ENCODE measurements at places on chromosomes 3 and 15. TPM values are rescaled to one million over a fixed set of nuclear protein-coding genes. Genes with fewer than 3 reads are reported as not detected.

DNA sequence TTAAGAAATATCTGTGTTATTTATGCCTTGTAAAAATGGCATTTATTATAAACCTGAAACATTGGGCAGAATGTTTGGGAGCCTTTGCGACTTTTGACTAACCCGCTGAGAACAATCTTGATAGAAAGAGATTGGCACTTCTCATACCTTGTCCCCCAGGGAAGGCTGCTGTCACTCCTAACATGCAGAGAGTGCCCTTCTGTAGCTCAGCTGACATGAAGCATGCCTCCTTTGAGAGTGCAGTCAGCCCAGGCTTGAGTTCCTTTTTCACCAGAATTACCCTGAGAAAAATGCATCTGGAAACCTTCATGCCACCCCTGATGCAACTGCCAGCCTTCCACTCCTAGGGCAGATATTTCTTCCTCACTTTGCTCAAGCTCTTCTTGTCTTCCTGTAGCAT is 569.2 kb upstream of the ARPP21 start:
- no peak for DNase-seq

Gene PLA2G4E
- not detected for total RNA-seq

Gene HGD
- total RNA-seq: 1.1 TPM

Gene CEMIP
- 0.53 TPM for total RNA-seq

Gene FANCD2OS
- not detected for total RNA-seq

- no peak for DNase-seq
Measured at GRCh38 chr3:54858093-54858785, 69.6 kb downstream of the LRTM1 start.

Gene RETNLB
- not detected for total RNA-seq

Gene OXTR
- 4.8 TPM for total RNA-seq

DNA sequence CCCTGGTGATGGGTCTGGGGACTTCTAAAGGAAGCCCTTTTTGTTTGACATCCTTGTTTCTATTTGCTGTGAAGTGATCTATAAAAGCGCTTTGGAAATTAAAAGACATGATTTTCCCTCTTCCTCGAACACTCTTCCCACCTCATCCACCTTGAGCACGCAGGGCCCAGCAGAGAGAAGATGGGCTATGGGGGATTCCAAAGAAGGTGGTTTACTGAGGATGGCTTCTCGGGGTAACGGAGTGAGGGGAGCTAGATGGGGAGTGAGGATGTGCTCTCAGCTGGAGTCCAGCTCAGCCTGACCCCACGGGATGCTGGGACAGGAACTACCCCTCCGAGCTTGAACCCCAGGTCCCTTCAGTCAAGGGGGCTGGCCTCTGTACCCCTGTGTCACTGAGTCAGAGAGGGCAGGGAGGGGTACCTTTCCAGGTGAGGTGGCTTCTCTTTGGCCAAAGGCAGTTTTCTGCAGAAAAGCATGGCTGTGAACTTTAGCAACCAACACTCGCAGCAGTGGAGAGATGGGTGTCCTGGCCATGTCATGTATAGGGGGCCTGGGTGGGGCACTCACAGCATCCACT is 180.7 kb upstream of the SMAD3 start:
- no peak for DNase-seq

DNA sequence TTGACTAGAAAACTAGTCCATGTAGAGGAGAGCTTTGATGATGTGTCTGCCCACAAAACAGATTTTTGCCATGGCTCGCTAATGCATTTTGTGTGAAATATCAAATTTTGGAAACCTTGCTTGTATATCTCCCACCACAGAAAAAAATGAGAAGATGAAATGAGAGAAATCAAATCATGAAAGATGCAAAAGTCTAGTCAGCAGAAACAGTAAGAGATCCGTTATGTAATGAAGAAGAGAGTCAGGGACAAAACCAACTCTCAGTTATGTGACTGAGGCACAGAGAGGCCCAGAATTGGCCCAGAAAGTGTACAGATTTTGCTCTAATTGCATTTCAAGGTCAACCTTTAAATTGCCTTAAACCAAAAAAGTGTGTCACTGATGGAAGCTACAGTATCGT is 107.0 kb downstream of the FILIP1L start:
- no peak for DNase-seq

DNA sequence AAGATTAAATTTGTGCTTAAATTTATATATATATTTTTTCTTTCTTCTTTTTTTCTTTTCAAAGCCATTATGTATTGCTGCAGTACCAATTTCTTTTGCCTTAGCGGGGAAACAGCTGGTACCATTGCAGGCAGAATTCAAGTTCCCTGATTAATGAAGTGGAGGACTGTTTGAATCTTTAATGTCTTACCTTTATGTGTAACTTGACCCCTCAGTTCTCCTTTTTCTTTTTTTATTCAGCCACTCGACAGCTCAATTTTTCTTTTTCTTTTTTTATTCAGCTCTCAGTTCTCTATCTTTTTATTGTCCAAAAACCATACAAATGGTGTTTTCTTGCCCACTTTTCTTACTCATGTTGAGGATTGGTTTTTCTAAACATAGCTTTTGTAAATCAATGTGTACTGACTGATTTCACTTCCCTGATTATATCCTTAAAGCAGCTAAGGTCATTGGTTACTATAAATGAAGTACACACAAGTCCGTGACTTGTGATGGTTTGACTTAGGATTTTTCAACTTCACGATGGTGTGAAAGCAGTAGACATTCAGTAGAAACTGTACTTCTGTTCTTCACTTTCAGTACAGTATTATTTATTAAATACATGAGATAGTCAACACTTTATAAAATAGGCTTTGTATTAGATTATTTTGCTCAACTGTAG is 22.8 kb downstream of the ATP2C1 start:
- no peak for DNase-seq

DNA sequence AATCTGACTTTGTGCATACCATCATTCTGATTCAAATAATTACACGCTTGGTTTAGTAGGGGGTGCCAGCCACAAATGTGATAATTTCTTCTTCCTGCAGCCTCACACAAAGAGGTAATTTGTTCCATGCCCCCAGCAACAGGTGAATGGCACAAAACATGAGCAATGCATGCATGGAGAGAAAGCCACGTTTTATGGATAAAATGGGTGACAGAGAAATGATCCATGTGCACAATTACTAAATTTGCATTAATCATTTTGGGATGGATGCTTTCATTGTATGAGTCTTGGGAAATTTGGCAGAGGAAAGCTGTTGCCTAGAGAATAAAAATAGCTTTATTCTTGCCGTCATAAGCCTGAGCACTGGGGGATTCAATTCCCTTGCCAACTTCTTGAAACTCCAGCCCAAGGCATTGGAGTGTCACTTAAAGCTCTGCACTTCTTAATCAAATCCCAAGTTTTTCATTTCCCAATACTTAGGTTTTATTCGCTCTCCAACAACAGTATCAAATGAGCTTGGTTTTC is 411.6 kb downstream of the GBE1 start:
- DNase-seq: no peak

Gene LRRC49
- 6.7 TPM for total RNA-seq

Gene CYP1A2
- total RNA-seq: not detected

- DNase-seq: no peak
Measured at GRCh38 chr3:66744986-66745385, 244.2 kb upstream of the LRIG1 start.

- no peak for DNase-seq
Measured at GRCh38 chr3:9548991-9549390, 4.6 kb downstream of the LHFPL4 start.
